Endothelial cell (in vitro differentiated cells): ENCODE measurements at places on chromosomes 7 and 10. TPM values are rescaled to one million over a fixed set of nuclear protein-coding genes. Genes with fewer than 3 reads are reported as not detected.

DNA sequence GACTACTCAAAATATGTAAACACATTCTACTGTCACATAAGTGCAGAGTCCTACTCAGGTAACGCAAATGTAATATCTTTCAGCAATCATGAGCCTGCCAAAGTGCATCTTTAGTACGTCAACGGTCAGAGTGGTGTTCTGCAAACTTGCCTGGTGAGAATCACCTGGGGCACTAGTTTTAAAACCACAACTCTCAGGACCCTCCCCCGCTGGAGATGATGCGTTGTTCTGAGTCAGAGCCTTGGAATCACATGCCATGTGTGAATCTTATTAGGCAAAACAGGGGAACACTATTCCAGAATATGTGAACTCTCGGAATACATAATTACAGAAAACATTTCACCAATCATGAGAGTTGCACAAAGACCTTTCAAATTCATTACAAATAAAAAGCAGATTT lies 115.7 kb downstream of the TPK1 start:
- H3K27ac ChIP-seq, result no peak overlapping the region
- H3K27me3 ChIP-seq, result no peaks in the 10 kb centered on the region
- peaks cover 4% of the 10 kb centered on the region for H3K4me1 ChIP-seq
- no peak for DNase-seq

- no peak overlapping the region for H3K4me3 ChIP-seq
- H3K4me1 ChIP-seq, result peaks cover 62% of the 10 kb centered on the region
- H3K27me3 ChIP-seq, result peaks cover 3% of the 10 kb centered on the region
- H3K27ac ChIP-seq, result no peak overlapping the region
- peaks cover 4% of the 10 kb centered on the region for H3K36me3 ChIP-seq
These were observed 46.3 kb downstream of the HK1 start for GRCh38 chr10:69324583-69324982.

GRCh38 chr10:11108356-11108755 lies 90.7 kb downstream of the CELF2 start:
- no peak for DNase-seq
- no peak overlapping the region for H3K27ac ChIP-seq
- H3K4me3 ChIP-seq, result no peak overlapping the region
- peaks cover 8% of the 10 kb centered on the region for H3K4me1 ChIP-seq
- H3K36me3 ChIP-seq, result no peaks in the 10 kb centered on the region
- H3K27me3 ChIP-seq, result no peaks in the 10 kb centered on the region

DNA sequence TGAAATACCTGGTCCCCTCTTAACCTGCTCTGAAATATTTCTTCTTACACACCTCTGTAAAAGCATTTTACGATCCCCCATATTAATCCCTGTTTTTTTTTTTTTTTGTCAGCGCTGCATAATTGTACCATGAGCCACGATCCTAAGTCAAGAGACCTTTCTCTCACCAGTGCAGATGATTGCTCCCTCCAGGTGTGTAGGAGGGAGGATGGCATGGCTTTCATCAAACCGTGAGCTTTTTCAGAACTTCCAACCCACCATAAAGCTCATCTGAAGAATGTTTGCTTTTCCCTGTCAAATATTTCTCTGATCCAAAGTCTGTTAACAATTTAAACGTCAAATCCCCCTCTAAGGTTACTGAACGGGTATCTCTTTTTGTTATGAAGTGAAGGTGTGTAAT lies 28.2 kb upstream of the SEPHS1 start:
- H3K4me3 ChIP-seq, result no peak overlapping the region
- H3K36me3 ChIP-seq, result no peaks in the 10 kb centered on the region
- no peaks in the 10 kb centered on the region for H3K4me1 ChIP-seq

DNA sequence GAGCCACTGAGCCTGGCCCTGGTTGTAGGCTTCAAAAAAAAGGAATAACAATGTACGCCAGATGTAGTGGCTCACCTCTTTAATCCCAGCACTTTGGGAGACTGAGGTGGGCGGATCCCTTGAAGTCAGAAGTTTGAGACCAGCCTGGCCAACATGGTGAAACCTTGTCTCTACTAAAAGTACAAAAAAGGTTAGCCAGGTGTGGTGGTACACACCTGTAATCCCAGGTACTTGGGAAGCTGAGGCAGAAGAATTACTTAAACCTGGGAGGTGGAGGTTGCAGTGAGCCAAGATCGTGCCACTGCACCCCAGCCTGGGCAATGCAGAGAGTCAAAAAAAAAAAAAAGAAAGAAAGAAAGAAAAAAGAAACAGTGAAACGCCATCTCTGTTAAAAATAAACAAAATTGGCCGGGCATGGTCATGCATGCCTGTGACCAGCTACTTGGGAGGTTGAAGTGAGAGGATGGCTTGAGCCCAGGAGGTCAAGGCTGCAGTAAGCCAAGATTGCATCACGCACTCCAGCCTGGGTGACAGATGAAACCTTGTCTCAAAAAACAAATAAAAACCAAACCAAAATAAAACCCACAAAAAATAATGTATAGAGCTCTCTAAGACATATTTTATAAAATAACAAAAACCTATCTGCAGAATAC lies 4.7 kb upstream of the KLHDC10 start:
- no peak for DNase-seq
- no peaks in the 10 kb centered on the region for H3K4me1 ChIP-seq
- no peak overlapping the region for H3K27ac ChIP-seq
- H3K36me3 ChIP-seq, result no peaks in the 10 kb centered on the region
- H3K27me3 ChIP-seq, result peaks cover 2% of the 10 kb centered on the region

DNA sequence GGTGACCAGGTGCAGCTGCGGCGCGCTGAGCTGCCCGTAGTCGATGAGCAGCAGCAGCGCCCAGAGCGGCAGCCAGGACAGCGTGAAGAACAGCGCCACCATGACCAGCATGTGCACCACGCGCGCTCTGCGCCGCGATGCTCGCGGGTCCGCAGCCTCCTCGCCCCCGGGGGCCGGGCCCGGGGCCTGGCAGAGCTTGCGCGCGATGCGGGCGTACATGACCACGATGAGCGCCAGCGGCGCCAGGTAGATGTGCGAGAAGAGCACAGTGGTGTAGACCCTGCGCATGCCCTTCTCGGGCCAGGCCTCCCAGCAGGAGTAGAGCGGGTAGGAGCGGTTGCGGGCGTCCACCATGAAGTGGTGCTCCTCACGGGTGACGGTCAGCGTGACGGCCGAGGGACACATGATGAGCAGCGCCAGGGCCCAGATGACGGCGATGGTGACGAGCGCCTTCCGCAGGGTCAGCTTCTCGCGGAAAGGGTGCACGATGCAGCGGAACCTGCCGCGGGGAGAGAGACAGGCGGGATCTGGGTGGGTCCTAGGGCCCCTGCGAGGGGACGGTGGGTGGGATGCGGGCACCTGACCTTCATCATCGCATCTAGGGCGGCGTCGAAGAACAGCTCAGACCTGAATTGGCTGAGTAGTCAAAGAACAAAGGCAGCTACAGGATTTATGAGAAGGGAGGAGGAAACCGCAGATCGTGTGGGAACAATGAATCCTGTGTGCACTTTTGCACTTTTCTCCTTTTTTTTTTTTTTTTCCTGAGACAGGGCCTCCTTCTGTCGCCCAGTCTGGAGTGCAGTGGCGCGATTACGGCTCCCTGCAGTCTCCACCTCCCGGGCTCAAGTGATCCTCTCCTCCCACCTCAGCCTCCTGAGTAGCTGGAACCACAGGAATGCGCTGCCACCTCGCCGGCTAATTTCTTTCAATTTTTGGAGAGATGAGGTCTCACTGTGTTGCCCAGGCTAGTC lies 22.4 kb upstream of the PPA1 start:
- DNase-seq, result no peak
- no peaks in the 10 kb centered on the region for H3K4me1 ChIP-seq
- H3K27ac ChIP-seq, result no peak overlapping the region
- no peaks in the 10 kb centered on the region for H3K27me3 ChIP-seq
- H3K36me3 ChIP-seq, result no peaks in the 10 kb centered on the region

DNA sequence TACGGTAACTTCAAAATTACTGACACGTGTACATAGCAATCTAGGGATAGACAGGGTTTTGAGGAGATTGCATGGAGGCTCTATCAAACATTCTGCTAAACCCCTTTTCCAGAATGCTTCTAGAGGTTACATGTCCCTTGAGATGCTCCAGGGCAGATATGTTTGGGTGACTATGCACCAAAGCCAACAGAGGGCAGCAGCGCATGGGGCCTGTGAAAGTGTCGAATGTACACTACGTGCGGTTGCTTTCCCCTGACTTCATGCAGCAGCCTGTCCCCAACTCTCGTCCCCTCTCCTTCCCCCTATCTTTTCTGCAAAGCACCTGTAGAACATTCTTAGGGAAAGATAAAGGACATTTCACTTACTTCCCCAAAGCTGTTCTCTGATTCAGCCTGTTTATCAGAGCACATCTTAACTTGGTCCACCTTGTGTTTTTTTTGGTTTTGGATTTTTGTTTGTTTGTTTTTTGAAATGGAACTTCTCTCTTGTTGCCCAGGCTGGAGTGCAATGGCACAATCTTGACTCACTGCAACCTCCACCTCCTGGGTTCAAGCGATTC lies 90.2 kb downstream of the UBE3C start:
- DNase-seq, result peak; percentile 40
- peaks cover 18% of the 10 kb centered on the region for H3K36me3 ChIP-seq

GRCh38 chr10:105950410-105950809 lies 1214.1 kb downstream of the SORCS1 start:
- H3K4me3 ChIP-seq, result no peak overlapping the region
- no peak overlapping the region for H3K27ac ChIP-seq
- no peaks in the 10 kb centered on the region for H3K36me3 ChIP-seq
- DNase-seq, result peak; percentile 57
- H3K4me1 ChIP-seq, result peaks cover 3% of the 10 kb centered on the region

- no peaks in the 10 kb centered on the region for H3K27me3 ChIP-seq
- H3K27ac ChIP-seq, result no peak overlapping the region
- no peaks in the 10 kb centered on the region for H3K36me3 ChIP-seq
- H3K4me3 ChIP-seq, result no peak overlapping the region
- no peaks in the 10 kb centered on the region for H3K4me1 ChIP-seq
These were observed 583.2 kb downstream of the GATA3 start for GRCh38 chr10:8637640-8638039.

DNA sequence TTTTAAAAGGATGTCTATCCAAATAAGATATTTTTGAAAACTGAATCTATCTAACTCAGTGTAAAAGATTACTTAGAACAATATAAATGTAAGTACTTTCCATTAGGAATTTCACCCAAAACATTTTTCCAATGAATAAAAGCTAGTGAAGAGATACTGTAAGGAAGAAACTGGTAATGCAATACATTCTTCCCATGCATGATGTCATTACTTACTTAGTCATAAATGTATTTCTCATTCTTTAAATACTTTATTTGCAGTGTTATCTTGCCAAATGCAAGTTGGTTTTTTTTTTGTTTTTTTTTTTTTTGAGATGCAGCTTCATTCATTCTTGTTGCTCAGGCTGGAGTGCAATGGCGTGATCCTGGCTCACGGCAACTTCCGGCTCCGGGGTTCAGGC lies 265.6 kb downstream of the PHF14 start:
- DNase-seq, result no peak
- no peak overlapping the region for H3K4me3 ChIP-seq
- H3K27me3 ChIP-seq, result no peaks in the 10 kb centered on the region

GRCh38 chr10:129030996-129031843 lies 435.8 kb upstream of the MGMT start:
- no peak overlapping the region for H3K4me3 ChIP-seq
- no peaks in the 10 kb centered on the region for H3K36me3 ChIP-seq
- peaks cover 3% of the 10 kb centered on the region for H3K27me3 ChIP-seq

DNA sequence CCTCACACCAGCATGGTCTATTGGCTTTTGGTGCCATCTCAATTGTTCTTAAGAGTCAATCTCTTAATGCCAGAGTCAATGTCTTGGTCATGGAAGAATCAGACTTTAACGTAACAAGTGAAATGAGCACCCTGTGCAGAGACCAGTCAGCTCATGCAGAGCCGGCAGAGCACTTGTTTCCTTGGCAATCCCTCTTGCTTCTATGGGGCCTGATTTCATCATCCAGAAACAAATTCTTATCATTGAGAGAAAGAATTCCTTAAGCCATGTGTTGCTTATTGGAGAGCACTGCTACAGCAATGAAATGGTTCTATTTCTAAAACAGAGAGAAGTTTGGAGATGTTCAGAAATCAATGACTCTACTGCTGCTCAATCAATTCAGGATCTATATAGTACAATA lies 212.8 kb downstream of the IPMK start:
- no peak overlapping the region for H3K4me3 ChIP-seq

DNA sequence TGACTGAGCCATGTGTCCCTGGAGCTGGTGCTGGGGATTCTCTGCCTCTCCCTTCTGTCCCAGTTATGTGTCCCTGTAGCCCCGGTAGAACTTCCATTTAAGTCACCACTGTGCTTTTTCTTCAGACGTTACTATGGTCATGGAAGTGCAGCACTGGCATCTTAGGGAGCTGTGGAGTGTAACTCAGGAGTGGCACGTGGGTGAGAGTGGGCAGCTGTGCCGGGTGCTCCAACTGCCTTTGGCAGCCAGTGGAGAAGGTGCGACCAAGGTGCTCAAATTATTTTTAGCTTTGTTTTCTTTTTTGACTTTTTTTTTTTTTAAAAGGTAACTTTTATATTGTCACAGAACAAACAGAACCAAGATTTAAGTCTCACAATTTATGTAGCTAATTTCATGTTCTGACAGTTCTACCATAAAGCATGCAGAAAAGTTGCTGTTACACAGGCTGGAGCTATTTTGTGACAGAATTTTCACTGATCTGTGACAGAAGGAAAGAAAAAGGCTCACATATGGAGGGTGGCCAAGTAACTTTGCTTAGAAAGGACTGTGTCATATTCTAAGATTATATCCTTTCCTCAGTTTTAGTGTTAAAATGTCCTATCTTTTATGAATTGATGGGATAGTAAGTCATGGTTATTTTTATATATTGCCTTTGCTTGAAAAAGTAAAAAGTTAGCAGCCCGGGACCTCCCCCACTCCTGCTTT lies 73.9 kb downstream of the SH2D4B start:
- H3K4me1 ChIP-seq, result peaks cover 19% of the 10 kb centered on the region
- peaks cover 7% of the 10 kb centered on the region for H3K27me3 ChIP-seq
- no peak overlapping the region for H3K4me3 ChIP-seq
- no peaks in the 10 kb centered on the region for H3K36me3 ChIP-seq
- no peak for DNase-seq

GRCh38 chr10:84429926-84430520 lies 101.6 kb downstream of the CCSER2 start:
- no peaks in the 10 kb centered on the region for H3K27me3 ChIP-seq
- no peak overlapping the region for H3K27ac ChIP-seq
- peak; percentile 70 for DNase-seq
- H3K4me1 ChIP-seq, result peaks cover 1% of the 10 kb centered on the region
- H3K4me3 ChIP-seq, result no peak overlapping the region

RASSF4 gene
- 9.6 TPM for total RNA-seq

SRRM3 gene
- 27.1 TPM for total RNA-seq

TMEM229A gene
- 0.26 TPM for total RNA-seq

ODAD2 gene
- total RNA-seq, result 3.9 TPM

MBLAC1 gene
- 1.6 TPM for total RNA-seq

CHN2 gene
- 3.4 TPM for total RNA-seq

SPDYE6 gene
- total RNA-seq, result not detected

CNNM2 gene
- total RNA-seq, result 4.6 TPM
